SK-MEL-5 (cell line): ENCODE measurements at places on chromosomes 16 and 17. TPM values are rescaled to one million over a fixed set of nuclear protein-coding genes. Genes with fewer than 3 reads are reported as not detected.

GRCh38 chr16:84953190-84953746 is 58.1 kb downstream of the ZDHHC7 start:
- DNase-seq, result no peak

DNA sequence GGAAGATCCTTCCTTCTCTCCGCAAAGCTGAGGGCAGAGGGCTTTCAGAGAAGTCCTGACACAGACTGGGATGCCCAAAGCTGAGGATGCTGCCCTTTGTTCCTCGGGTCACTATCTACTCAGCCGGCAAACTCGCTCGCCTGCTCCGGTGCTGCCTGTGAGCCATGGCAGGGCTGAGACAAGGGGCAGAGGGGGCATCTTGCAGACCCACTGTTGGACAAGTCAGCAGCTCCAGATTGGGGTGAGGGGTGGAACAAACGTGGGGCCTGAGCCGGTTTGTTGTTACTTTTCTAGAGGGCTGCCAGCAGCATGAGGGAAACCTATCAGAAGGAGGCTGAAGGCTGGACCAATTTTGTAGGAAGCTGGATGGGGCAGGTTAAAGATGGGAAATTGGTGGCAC is 47.1 kb upstream of the PIK3R6 start:
- no peak for DNase-seq

- DNase-seq, result peak; percentile 4
These were observed 49.1 kb downstream of the ADCY7 start for GRCh38 chr16:50315346-50315997.

DNA sequence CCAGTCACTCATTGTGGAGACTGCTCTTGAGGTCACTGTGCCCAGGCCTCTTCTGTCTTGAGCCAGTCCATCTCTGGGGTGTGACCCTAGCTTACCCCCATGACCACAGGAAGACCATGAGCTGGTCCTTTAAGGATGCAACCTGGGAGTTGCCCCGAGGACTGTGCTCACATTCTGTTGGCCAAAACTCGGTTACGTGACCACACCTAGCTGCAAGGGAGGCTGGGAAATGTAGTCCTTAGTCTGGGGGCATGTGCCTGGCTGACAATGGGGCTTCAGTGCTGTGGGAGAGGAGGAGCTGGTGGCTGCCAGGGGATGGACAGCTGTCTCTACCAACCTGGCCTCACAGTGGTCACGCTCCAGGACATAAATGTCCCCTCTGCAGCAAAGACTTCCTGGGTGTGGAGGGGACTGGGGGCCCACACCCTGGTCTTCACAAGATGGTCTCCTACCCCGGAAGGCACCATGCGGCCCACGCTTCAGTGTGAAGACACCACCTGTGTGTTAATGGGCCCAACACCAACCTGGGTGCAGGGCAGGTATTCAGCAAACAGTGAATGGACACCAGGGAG is 55.4 kb downstream of the JPH3 start:
- peak; percentile 85 for DNase-seq

DNA sequence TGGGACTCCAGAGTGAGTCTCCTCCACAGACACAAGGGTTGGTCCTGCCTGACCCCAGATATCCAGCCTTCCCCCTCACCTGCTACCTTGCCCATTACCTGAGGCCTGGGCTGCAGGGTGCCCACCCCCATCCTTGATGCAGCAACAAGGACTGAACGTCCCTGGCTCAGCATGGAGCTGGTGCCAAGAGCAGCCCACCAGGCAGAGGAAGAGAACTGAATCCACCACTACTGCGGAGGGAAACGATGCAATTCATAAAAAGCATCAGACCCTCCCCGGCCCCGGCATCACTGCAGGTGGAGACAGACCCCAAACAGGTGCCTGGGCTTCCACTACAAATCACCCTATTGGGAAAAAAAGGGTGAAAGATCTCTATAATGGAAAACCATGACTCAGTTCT is 131.0 kb upstream of the TNRC6C start:
- no peak for DNase-seq

TK2 gene
- 19.7 and 23.6 TPM in 2 replicates for total RNA-seq

CD7 gene
- not detected in 2 replicates for total RNA-seq

GRCh38 chr17:69874175-69874670 is 200.8 kb upstream of the KCNJ16 start:
- peak; percentile 46 for DNase-seq

MED9 gene
- 73.7 and 85.1 TPM in 2 replicates for total RNA-seq

GRCh38 chr17:49748223-49748622 is 15.7 kb downstream of the FAM117A start:
- DNase-seq, result no peak

- no peak for DNase-seq
These were observed 65.7 kb upstream of the FOXF1 start for GRCh38 chr16:86444661-86445060.

- DNase-seq, result no peak
These were observed 1.8 kb downstream of the CACNG4 start for GRCh38 chr17:66966298-66966697.

DNA sequence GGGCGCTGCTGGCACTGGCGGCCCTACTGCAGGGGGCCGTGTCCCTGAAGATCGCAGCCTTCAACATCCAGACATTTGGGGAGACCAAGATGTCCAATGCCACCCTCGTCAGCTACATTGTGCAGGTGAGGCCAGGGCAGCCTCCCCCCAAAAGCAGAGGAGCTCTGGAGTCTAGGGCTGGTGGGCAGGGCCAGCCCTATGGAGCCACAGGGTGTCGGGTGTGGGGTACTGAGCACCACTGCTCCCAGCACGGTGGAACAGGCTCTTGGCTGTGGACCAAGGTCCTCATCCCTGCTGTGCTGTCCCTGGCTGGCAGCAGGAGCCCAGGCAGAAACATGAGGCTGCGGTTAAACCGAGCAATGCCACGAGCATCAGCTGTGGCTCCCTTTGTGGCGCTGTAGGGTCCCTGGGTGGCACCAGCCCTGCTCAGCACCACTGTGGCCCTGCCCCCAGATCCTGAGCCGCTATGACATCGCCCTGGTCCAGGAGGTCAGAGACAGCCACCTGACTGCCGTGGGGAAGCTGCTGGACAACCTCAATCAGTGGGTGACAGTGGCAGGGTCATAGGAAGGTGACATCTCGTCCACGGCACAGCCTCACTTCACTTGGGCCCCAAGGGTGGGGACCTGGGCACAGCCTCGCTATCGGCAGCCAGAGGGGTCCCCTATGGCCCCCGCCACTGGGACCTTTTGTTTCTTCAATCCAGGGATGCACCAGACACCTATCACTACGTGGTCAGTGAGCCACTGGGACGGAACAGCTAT is 1.1 kb downstream of the DNASE1 start:
- DNase-seq, result no peak

GRCh38 chr17:41474863-41475262 is 6.1 kb downstream of the KRT35 start:
- no peak for DNase-seq

KRT17 gene
- not detected in 2 replicates for total RNA-seq

- no peak for DNase-seq
These were observed 735 bp downstream of the ZNF652 start for GRCh38 chr17:49361129-49361901.

- DNase-seq, result no peak
These were observed 87.7 kb downstream of the MRM3 start for GRCh38 chr17:869567-870525.

- DNase-seq, result peak; percentile 91
These were observed 115.4 kb downstream of the USP22 start for GRCh38 chr17:20927308-20927977.

MSLN gene
- total RNA-seq, result not detected in 2 replicates

DNA sequence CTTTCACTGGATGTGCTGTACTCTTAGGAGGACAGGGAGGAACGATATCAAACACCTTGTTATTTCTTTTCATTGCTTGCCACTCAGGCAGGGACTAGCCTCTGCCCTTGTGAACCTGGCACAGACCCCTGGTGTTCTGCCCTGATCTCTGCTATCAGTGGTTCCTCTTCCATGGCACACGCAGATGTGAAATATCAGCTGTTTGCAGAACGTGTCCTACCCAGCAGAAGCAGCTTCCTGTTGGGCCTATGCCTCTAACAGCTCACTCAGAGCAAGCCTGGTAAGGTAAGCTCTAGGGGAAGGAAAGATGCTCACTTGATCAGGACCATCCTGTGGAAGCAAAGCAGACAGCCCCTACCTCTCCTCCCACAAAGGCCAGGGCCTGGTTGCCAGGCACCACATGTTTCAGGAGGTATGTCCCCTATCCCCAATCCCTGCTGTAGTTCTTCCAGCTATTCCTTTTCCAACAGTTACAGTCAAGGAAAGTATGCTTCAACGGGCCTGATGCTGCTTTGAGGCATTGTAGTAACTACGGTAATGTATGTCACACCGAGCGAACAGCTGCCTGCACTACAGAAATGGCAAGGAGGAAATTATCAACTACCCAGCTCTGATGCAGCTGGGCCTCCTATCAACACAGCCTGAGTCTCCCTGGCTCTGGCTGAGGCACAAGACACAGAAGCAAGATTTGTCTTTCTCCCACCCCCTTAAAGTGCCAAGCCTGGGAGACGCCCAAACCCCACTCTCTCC is 41.3 kb upstream of the GFOD2 start:
- DNase-seq, result no peak

PPP1R1B gene
- 0.08 TPM in 1 of 2 replicates, not detected in the other for total RNA-seq

DNA sequence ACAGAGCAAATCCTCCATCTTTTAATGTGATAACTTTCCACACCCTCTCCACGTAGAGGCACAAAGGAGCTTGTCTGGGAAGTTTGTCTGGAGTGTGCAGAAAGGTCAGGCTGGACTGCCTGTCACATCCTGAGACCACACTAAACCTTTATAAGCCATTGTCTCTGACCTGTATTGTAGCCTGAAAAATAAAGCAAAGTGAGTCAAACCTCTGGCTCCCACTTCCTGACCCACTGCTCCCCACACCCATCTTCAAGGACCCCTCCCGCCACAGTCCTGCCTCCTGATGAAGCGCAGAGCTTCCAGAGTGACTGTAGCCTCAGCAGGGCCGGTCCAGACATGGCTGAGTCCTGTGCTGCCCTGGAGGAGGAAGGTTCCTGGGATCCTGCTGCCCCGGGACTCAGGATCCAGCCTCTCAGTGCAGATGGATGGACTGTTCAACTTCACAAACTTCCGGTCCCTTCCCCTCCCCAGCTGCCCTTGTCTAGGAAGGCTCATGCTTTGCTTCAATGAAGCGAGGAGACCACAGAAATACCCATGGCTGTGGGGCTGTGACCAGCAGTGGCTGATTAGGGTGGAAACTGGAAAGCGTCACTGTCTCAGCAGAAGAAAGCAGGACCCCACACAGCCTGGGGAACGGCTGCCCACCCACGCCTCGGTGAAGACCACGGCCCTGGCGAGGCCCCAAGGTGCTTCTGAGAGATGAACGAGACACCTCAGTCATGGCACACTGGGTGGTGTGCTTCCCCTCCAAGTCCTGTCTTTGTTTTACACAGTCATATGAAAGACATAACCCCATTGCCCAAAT is 30.9 kb upstream of the CLEC18B start:
- no peak for DNase-seq

GRCh38 chr16:75983296-75983695 is 257.0 kb upstream of the CPHXL start:
- no peak for DNase-seq

GRCh38 chr17:42129109-42129837 is 6.7 kb downstream of the HSPB9 start:
- no peak for DNase-seq

CLUH gene
- 56.1 and 63.6 TPM in 2 replicates for total RNA-seq

- DNase-seq, result peak; percentile 77
These were observed 475.9 kb upstream of the CCL2 start for GRCh38 chr17:33779234-33779591.

INCA1 gene
- total RNA-seq, result 0.16 and 0.24 TPM in 2 replicates

- peak; percentile 89 for DNase-seq
These were observed 18.1 kb upstream of the TMEM98 start for GRCh38 chr17:32909787-32910369.

DNA sequence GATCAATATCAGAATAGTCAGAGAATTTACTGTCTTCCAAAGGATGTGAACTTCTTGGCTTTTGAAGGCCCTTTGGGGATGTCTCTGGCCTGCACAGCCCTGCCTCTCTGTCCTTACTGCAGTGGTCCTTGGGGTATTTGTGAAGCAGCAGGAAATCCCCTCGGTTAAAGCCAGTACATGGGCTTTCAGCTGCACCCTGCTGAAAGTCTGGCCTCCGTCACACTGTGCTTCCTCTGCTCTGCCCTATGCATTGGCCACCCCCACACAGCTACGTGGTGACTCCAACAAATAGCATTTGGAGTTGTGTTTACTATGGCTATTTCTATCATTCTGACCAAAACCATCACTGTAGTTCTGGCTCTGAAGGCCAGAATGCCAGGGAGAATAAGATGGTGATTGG is 21.2 kb downstream of the SYCE1L start:
- no peak for DNase-seq

VWA3A gene
- total RNA-seq, result not detected in 2 replicates

DNA sequence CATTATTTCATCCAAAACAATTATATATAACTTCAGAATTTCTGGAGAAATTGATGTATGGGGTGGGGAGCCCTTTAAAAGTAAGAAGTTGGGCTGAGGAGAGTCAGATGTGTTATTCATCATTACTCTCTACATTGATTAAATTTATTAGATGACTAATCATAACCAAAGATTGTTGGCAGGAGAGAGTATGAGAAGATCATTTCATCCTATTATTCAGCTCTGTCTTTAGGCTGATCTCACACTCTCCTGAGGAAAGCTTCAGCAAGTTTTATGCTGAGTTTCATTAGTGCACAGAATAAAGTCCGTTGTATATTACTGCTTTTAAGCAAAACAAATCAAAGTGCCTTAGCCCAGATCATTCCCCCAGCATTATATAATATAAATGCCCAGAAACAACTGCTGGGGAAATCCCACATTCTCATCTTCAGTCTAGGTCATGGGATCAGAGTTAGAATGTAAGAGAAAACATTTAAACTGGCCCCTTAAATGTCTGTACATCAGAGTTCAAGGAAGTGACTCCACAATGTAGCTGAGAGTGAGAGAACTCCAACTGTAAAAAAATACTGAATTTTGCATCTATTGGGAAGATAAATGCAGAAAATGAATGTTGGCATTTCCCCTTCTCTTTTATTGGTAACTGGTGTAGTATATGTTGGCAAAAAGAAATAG is 130.1 kb upstream of the HLF start:
- no peak for DNase-seq

UTS2R gene
- not detected in 2 replicates for total RNA-seq

GRCh38 chr17:61205931-61206330 is 193.7 kb upstream of the TBX2 start:
- peak; percentile 96 for DNase-seq

DNA sequence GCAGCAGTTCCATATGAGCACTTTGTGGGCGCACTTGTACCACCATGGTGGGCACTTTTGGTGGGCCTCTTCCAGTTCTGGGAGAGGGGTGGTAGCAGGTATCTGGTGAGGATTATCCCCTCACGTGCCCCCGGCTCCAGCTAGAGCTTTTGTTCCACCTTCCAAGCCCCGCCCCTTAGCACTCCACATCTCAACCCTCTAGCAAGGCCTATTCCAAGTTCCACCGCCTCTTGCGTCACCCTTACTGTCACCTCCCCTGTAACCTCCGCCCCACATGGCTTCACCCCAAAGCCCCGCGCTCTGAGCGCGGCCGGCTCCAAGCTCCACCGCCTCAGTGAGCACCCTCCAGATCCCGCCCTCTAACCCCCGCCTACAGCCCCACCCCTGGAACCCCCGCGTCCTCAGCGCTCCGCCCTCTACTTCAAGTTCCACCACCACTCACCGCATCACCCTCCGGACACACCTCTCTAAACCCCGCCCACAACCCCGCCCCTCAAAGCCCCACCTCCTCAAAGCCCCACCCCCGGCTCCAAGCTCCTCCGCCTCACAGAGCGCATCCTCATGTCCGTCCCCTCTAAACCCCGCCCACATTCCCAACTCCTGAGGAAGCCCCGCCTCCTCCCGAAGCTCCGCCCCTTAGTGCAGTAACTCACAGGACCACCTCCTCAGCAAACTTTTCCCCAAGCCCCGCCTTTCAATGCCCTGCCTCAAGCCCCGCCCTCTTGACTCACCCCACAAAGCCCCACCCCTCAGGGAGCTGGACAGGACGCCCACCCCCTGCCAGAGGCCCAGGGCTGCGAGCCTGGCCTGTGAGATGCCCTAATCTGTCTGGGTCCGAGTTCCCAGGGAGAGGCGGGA is 11.1 kb downstream of the SCN4A start:
- DNase-seq, result peak; percentile 79

JPH3 gene
- 2.6 and 4.0 TPM in 2 replicates for total RNA-seq
